ENCODE measurements at places on chromosomes 3 and 15.
A peak's percentile ranks its signal among the peaks of the same experiment; 100 is the strongest.

GRCh38 chr15:90160781-90161727, 40.1 kb upstream of the SEMA4B start:
- no peak for DNase-seq

DNA sequence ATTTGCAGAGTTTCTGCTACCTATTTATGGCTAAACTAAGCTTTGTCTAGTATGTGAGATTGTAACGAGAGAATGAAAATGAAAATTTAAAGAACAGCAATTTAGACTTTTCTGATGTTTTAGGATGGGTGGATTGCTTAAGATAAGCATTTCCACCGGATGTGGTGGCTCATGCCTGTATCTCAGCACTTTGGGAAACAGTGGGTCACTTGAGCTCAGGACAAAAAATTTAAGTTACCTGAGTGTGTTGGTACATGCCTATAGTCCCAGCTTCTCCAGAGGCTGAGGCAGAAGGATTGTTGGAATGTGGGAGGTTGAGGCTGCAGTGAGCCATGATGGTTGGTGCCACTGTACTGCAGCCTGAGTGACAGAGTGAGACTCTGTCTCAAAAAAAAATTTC, 3.3 kb downstream of the PPP4R2 start:
- no peak for DNase-seq

GRCh38 chr3:2659896-2660295, 450.3 kb downstream of the IL5RA start:
- no peak for DNase-seq

- DNase-seq = no peak
These were observed 101.0 kb downstream of the MYLK start for GRCh38 chr3:123783050-123783689.

- no peak for DNase-seq
These were observed 3.6 kb upstream of the GLCE start for GRCh38 chr15:69156736-69157381.

- DNase-seq = no peak
These were observed 4.9 kb upstream of the CHRNA3 start for GRCh38 chr15:78625606-78626280.

DNA sequence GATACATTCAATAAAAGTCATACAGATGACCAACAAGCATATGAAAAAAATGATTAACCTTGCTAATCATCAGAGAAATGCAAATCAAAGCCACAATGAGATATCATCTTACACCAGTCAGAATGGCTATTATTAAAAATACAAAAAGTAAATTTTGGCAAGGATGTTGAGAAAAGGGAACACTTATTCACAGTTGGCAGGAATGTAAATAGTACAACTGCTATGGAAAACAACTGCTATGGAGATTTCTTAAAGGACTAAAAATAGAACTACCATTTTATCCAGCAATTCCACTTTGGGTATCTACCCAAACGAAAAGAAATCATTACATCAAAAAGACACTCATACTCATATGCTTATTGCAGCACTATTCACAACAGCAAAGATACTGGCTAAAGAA, 1121.8 kb downstream of the TBL1XR1 start:
- no peak for DNase-seq

DNA sequence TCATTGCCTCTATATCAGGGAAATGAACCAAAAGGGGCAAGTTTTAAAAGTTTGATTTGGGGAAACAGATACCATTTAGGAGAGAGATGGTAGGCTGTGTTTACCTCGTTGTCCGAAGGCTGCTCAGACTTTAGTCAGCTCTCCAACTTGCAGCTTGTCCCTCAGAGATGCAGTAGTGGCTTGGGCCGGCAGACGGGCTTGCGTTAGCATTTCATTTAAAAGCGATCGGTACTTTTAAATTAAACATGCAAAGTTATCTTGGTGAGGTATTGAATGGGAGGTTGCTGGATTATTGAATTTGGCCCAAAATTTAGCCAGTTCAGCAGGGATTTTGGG, 26.2 kb downstream of the EEFSEC start:
- DNase-seq = no peak

DNA sequence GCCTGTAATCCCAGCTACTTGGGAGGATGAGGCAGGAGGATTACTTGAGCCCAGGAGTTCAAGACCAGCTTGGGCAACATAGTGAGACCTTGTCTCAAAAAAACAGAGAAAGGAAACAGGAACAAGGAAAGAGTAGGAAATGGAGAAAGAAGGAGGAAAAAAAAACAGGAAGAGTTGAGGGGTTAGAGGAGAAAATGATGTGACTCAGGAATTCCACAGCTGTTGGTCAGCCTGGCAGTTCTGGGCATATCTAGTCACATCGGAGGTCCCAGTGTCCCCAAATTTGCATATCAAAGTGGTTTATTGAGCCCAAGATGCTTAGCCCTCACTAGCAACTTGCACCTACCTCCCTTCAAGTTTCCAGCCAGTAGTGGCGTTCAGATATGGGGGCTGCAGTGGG, 18.8 kb upstream of the JMJD7 start:
- no peak for DNase-seq

GRCh38 chr15:59170295-59171066, 36.2 kb upstream of the LDHAL6B start:
- DNase-seq = no peak

DNA sequence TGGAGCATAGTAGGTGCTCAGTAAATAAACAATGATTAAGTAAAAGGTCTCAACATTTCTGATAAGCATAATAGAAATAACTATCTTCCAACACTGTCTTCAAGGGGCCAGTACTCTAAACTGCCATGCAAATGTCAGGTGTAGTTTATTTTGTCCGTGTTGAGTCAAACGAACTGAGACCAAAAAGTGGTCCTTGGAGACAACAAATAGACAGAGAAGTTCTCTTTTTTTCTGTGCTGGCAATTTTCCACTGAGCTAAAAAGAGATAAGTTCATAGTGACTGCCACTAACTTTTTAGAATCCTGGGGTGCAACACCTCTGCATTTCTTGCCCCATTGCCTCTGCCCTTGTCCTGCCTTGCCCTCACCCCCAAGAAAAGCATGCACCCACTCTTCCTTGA, 14.7 kb upstream of the MBNL1 start:
- no peak for DNase-seq

GRCh38 chr15:79943820-79944219, 27.2 kb downstream of the BCL2A1 start:
- DNase-seq = no peak

DNA sequence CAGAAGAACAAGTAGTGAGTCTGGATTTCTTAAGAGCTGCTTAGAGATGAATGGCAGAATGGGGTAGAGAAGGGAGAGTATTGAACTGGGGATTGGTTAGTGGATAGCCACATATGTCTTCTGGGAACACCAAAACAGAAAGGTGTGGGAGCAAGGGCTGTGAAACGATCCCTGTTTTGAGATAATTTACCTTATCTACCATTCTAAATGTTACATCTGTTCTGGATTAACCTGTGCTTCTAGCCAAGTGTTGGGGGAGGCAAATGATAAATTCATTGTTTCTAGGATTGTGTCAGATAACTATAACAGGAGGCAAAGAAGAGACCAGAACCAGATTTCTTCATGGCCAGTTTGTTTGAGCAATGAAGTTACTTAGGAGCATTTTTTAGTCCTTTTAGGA, 8.4 kb downstream of the NR1D2 start:
- no peak for DNase-seq

- DNase-seq = no peak
These were observed 39.1 kb downstream of the CFAP91 start for GRCh38 chr3:119741657-119742590.

- DNase-seq = no peak
These were observed 87.5 kb upstream of the SNRPA1 start for GRCh38 chr15:101382544-101382943.

- DNase-seq = no peak
These were observed 77.2 kb upstream of the TSC22D2 start for GRCh38 chr3:150330872-150331271.

DNA sequence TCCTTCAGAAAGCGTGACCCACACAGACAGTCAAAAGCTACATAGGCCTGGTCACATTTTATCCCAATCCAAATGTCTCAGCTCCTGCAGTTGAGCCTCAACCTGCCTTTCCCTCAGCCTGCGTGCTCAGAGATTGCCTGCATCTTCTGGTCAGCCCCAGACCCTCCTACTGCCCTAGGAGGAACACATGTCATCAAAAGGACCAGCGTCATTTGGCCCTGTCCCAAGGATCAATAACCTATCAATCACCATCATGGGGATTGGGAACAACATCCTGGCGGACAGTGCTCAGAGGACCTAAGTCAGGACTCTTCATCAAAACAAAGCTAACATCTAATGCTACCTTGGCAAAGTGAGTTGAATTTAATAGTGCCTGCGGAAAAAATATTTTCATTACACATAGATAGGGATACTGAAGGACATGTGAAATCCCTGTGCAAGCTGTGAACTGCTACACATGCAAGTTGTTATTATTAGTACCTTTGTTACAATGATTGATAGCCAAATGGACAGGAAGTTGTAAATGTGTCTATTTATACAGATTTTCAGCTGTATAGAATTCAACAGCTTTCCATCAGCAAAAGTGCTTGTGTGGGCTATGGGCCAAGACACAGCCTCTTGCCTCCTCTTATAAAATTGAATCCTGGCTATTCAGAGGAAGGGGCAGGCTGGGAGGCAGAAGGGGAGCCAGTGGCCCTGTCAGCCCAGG, 47.7 kb downstream of the UMPS start:
- DNase-seq = no peak

GRCh38 chr15:51401872-51402517, 60.5 kb downstream of the GLDN start:
- no peak for DNase-seq

- DNase-seq = peak; percentile 10
These were observed 375 bp downstream of the HEG1 start for GRCh38 chr3:125055331-125055912.

GRCh38 chr3:136984837-136985236, 27.1 kb downstream of the IL20RB start:
- DNase-seq = no peak

- DNase-seq = no peak
These were observed 1297.6 kb upstream of the ALCAM start for GRCh38 chr3:104069114-104069513.

- DNase-seq = no peak
These were observed 164.7 kb upstream of the IGF1R start for GRCh38 chr15:98483575-98484130.

- DNase-seq = no peak
These were observed 138.6 kb downstream of the SUCLG2 start for GRCh38 chr3:67515778-67516177.

GRCh38 chr3:187957582-187957981, 196.4 kb upstream of the LPP start:
- DNase-seq = no peak

DNA sequence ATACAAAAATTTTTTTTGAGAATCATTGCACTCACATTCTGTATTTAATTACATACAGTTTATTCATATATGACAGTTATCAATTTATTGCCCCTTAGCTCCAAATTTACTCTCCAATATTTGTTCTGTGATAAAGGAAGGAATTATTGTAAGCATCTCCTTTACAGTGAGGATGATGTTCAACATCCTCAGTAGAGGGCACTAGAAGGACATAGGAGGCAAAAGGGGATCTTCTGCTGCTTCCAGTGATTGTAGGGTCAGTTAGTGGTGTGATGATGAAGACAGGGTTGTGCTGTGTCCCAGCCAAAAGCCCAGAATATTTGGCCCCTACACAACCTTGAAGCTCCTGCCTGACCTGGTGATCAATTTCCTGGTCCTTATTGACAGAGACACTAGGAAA, 89.9 kb upstream of the DCBLD2 start:
- DNase-seq = no peak

- DNase-seq = no peak
These were observed 57.3 kb downstream of the NECTIN3 start for GRCh38 chr3:111128884-111129283.

DNA sequence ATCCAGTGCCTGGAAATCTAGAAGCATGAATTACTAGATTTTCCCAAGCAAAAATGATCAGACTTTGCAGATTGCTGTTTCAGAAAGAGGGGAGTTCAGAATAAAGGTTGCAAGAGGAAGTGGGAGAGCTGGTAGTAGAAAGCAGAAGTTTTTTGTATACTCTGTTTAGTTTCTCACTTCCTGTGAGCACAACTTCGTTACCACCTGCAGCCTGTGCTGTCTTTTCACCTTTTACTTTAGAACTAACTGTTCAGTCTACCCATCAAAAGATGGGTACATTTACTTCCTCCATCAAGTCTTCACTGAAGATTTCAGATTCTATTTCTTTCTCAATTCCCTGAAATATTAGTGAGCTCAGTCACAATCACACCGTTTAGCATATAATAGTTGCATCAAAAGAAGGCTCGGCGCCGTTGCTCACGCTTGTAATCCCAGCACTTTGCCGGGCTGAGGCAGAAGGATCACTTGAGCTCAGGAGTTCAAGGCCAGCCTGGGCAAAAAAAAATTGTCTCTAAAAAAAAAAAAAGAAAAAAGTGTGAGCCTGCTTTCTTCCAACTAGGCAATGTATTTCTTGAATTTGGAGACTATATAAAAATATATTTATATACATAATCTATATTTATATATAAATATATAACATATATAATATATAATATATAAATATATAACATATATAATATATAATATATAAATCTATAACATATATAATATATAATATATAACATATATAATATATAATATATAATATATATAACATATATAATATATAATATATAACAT, 1.8 kb upstream of the CEP97 start:
- no peak for DNase-seq

- DNase-seq = no peak
These were observed 54.7 kb upstream of the SLCO2A1 start for GRCh38 chr3:134084242-134084950.

GRCh38 chr3:165254812-165255211, 58.6 kb upstream of the SLITRK3 start:
- DNase-seq = no peak

DNA sequence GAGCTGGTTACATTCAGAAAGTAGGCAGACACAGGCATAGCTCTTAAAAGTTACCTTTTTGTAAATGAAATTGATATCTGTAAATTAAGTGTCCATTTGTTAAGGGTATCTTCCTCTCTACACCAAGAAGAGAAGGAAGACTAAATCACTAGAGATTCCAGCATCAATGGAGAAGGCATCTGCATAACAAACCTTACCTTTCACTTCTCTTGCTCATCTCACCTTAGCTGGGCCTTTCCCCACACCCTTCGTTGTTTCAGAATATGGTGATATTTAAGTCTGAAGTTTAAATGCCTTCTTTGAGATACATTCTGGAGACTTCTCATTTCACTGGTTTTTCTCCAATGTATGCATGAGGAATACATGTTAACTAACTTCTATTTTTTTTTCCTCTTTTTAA, 54.5 kb upstream of the TGFBR2 start:
- no peak for DNase-seq

DNA sequence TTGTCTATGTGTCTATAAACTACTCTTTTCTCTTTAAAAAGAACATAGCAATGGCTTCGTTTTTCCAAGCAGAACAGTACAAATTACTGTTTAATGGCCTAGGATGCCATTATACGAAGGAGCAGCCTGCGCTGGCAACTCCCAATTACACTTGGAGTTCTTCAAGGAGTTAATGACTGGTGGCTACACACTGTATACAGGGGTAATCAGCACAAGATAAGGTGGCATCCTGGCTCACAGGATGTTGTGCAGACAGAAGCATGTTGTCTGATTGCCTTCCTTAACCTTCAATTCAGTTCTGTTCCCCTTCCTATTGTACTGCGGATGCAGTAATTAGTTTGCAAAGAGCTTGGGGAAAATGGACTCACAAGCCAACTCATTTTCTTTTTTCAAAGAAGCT, 250.7 kb upstream of the ROBO2 start:
- DNase-seq = no peak

GRCh38 chr3:132537297-132537696, 59.8 kb upstream of the ACKR4 start:
- no peak for DNase-seq
